Psoas muscle (tissue), 8 donors: ENCODE measurements at places on chromosomes 11 and 22. TPM values are rescaled to one million over a fixed set of nuclear protein-coding genes. Genes with fewer than 3 reads are reported as not detected.

- no peak for DNase-seq
- H3K36me3 ChIP-seq = peaks cover 6% of the 10 kb centered on the region
- peaks cover 15% of the 10 kb centered on the region for H3K4me1 ChIP-seq
- peak overlapping the region; percentile 91 for H3K27ac ChIP-seq
- no peaks in the 10 kb centered on the region for H3K27me3 ChIP-seq
- H3K4me3 ChIP-seq = peak overlapping the region; percentile 100
Measured at GRCh38 chr11:65962141-65962564, 619 bp downstream of the SART1 start.

- H3K4me3 ChIP-seq = no peak overlapping the region
- no peaks in the 10 kb centered on the region for H3K36me3 ChIP-seq
- DNase-seq = no peak
- no peaks in the 10 kb centered on the region for H3K4me1 ChIP-seq
- H3K27me3 ChIP-seq = no peaks in the 10 kb centered on the region
- H3K27ac ChIP-seq = no peak overlapping the region
Measured at GRCh38 chr11:112644410-112645131, 316.6 kb upstream of the NCAM1 start.

- no peaks in the 10 kb centered on the region for H3K27me3 ChIP-seq
- H3K36me3 ChIP-seq = peaks cover 3% of the 10 kb centered on the region
- peaks cover 17% of the 10 kb centered on the region for H3K4me1 ChIP-seq
- peak overlapping the region; percentile 66 for H3K27ac ChIP-seq
Measured at GRCh38 chr11:74162681-74163467, 7.9 kb downstream of the C2CD3 start.

GRCh38 chr11:44709281-44709562, 17.5 kb upstream of the TSPAN18 start:
- no peaks in the 10 kb centered on the region for H3K36me3 ChIP-seq
- H3K4me1 ChIP-seq = no peaks in the 10 kb centered on the region
- no peak overlapping the region for H3K4me3 ChIP-seq
- no peak for DNase-seq

DNA sequence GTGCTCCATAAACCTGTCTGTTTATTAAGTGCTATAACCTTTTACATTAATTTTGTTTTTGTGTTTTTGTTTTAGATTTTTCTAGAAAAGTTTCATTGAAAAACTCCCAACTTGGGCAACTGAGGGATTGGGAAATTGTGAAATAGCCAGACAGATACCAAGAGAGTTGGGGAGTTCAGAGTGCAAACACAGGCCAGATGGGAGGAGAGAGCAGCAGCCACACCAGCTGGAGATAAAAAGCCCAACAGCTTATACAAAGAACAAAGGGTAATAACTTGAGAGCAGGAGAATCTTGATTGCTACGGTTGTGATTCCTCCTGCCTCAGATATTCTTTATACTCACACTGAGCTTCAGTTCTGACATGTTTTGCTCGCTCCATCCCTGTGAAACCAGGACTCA, 1642.2 kb downstream of the LRRC4C start:
- H3K4me3 ChIP-seq = no peak overlapping the region
- H3K27ac ChIP-seq = no peak overlapping the region
- no peaks in the 10 kb centered on the region for H3K36me3 ChIP-seq
- no peaks in the 10 kb centered on the region for H3K27me3 ChIP-seq
- DNase-seq = no peak

GAL gene
- 0.38 TPM for total RNA-seq

C22orf39 gene
- total RNA-seq = 95.9 TPM

DNA sequence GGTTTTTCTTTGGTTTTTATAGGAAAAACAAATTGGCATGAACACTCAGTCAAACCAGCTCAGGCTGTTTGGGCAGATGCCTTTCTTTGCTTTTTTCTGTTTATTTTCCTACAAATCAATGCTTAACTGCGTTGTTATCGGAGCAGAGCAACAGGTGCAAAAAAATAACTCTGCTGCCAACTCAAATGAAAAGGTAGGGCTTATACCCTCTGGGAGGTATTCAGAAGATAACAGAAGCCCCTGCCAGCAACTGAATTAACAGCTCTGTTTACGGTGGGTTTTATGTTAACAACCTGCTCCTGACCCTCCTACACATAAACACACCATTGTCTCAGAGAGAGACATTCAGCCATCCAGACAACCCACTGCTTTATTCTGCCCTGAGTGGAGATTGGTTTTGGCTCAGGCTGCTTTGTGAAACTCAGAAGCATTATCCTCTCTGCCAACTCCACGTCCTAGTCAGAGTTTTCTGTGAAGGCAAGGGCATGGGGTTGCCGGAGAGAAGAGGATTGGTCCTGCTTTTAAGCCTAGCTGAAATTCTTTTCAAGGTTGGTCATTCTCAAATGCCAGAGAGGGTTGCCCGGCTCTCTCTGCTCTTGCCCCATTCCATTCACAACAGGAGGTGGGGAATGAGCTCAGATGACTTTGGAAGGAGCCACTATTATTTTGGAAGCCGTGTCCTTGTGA, 11.4 kb downstream of the EHF start:
- no peaks in the 10 kb centered on the region for H3K27me3 ChIP-seq
- H3K27ac ChIP-seq = peak overlapping the region; percentile 33
- H3K36me3 ChIP-seq = no peaks in the 10 kb centered on the region
- H3K4me3 ChIP-seq = no peak overlapping the region
- H3K4me1 ChIP-seq = peaks cover 13% of the 10 kb centered on the region

OR52K1 gene
- total RNA-seq = not detected

GRCh38 chr11:40027720-40028119, 1431.7 kb downstream of the LRRC4C start:
- no peaks in the 10 kb centered on the region for H3K4me1 ChIP-seq
- H3K27me3 ChIP-seq = no peaks in the 10 kb centered on the region
- DNase-seq = no peak
- no peak overlapping the region for H3K4me3 ChIP-seq
- H3K27ac ChIP-seq = no peak overlapping the region
- H3K36me3 ChIP-seq = no peaks in the 10 kb centered on the region

PKP3 gene
- not detected for total RNA-seq

PIWIL4 gene
- 1.2 TPM for total RNA-seq

EFEMP2 gene
- 32.0 TPM for total RNA-seq

PGA3 gene
- total RNA-seq = not detected

TRIM6 gene
- 0.44 TPM for total RNA-seq

DNA sequence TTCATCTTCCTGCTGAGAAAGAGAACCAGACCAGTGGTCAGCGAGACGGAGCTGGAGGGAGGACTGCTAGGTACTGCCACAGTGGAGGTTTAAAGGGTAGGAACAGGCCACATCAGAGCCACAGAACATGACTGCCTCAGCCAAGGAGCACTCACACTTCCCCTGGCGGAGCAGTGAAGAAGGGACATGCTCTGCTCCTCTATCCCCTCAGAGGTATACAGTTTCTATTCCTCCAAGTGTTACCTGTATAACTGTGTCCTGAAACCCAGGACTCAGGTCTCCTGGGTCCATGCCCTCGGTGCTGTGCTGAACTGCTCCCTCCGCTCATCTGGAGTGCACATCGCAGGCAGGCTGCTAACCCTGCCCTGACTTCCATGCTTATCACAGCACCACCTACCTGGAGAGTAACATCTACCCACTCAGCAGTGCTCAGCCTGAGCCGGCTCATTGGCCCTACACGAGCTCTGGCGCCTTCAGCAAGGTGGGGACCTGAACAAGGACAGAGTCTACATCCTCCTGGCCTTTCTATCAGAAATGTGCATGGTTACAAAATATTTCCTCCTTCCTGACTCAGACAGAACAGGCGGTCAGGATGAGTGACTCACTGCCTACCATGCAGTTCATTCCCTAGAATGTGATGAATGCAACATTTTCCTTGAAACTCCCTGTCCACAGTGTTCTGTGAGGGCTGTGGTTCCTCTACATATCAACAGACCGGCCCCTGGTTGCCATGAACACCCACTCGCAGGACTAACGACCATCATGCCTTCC, 52.9 kb downstream of the C11orf58 start:
- no peaks in the 10 kb centered on the region for H3K36me3 ChIP-seq
- no peak overlapping the region for H3K4me3 ChIP-seq
- no peaks in the 10 kb centered on the region for H3K27me3 ChIP-seq
- H3K27ac ChIP-seq = no peak overlapping the region

GRCh38 chr11:34148504-34149165, 43.2 kb downstream of the NAT10 start:
- H3K36me3 ChIP-seq = peaks cover 6% of the 10 kb centered on the region
- no peak for DNase-seq
- no peaks in the 10 kb centered on the region for H3K4me1 ChIP-seq

PKNOX2 gene
- total RNA-seq = 22.7 TPM

GRCh38 chr11:100438376-100438775, 248.7 kb upstream of the ARHGAP42 start:
- DNase-seq = no peak
- H3K4me1 ChIP-seq = no peaks in the 10 kb centered on the region
- no peak overlapping the region for H3K27ac ChIP-seq

DNA sequence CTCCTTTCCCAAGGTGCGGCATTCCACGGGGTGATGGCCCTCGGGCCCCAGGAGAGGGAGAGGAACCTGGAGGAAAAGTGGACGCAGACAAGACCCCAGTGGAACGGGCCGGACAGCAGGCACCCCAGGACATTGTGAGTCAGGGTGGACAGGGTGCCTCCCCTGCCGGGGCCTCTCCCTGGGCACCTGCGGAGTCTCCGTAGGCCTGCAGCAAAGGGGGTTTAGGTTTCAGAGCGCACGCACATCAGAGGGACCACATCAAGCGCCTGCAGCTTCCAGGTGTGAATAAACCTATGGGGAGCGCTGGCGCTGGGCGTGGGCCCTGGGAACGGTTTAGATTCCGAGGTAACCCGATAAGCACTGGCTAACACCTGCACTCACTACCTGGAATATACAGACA, 22.7 kb upstream of the FGF19 start:
- H3K27me3 ChIP-seq = no peaks in the 10 kb centered on the region
- no peaks in the 10 kb centered on the region for H3K4me1 ChIP-seq
- no peak overlapping the region for H3K27ac ChIP-seq
- DNase-seq = no peak
- no peak overlapping the region for H3K4me3 ChIP-seq

PTPN5 gene
- 0.64 TPM for total RNA-seq

DNA sequence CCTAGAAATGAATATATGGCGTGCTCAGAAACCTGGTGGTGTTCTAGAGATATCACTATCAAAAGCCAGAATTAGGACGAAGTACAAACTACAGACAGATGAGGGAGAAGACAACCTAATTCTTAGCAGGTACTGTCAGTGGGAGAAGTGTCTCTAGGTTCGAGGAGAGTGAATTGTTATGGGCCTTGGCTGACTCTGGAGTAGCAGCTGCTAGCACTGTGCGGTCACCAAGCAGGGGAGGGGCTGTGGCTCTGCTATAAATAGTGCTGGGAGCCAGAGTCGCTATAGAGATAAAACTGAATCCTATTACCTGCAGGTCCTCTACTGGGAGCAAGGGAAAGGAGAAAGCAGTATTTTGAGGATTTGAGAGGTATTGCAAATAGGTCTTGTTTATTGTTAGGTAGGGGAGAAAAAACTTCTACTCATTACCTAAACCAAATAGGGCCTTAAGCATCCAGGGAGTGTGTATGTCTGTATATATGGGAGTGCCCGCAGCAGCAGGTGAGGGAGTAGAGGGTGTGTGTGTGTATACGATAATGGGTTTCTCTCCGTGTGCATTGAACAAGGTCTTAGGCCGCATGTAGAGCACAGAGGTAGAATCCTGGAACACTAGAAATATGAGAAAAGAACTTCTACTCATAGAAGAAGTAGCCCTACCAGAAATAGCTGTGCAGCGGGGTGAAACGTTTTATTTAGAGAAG, 2.2 kb downstream of the MADD start:
- peaks cover 33% of the 10 kb centered on the region for H3K36me3 ChIP-seq
- H3K4me1 ChIP-seq = peaks cover 46% of the 10 kb centered on the region
- peak overlapping the region; percentile 96 for H3K27ac ChIP-seq
- peak overlapping the region; percentile 88 for H3K4me3 ChIP-seq
- peak; percentile 35 for DNase-seq

HTR3B gene
- total RNA-seq = not detected

PRAME gene
- total RNA-seq = not detected

DNA sequence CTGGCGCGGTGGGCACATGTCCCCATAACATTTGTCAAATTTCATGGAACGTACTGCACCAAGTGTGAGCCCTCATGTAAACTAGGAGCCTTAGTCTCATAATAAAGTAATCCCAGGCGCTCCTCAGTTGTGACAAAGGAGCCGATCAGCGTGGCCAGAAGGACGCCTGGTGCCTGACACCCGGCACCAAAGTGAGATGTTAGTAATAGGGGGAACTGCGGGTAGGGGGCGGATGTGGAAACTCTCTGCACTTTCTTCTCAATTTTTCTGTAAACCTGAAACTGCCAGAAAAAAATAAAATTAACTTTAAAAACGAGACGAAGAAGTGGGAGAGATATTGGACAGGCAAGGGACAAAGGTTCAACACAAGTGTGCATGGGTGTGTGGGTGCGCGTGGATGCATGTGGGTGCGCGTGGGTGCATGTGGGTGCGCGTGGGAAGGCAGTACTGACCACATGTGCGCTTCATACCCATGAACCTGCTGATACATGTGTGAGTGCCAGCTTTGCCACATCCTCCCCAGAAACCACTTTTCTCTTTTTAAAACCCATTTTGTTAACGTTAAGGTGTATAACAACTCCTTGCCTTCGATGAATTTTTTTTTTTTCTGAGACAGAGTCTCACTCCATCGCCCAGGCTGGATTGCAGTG, 55.4 kb upstream of the LINC01488 start:
- no peaks in the 10 kb centered on the region for H3K4me1 ChIP-seq
- peaks cover 6% of the 10 kb centered on the region for H3K27me3 ChIP-seq
- H3K36me3 ChIP-seq = no peaks in the 10 kb centered on the region
- DNase-seq = no peak

DNA sequence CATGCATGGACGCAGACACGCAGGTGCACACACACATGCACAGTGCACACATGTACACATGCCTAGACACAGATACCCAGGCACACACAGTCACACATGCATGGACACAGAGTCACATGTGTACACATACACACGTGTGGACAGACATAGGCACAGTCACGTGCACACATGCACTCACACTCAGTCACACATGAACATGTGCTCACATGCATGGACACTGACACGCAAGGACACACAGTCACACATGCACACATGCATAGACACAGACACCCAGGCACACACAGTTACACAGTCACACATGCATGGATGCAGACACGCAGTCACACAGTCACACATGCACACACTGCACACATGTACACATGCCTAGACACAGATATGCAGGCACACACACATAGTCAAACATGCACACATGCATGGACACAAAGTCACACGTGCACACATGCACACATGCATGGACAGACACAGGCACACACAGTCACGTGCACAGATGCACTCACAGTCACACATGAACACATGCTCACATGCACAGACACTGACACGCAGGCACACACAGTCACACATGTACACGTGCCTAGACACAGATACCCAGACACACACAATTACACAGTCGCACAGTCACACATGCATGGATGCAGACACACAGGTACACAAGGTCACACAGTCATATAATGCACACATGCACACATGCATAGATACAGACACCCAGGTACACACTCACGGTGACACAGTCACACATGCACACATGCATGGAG, 16.8 kb downstream of the MUC2 start:
- no peaks in the 10 kb centered on the region for H3K27me3 ChIP-seq
- DNase-seq = no peak
- no peaks in the 10 kb centered on the region for H3K4me1 ChIP-seq
